ENCODE measurements at places on chromosomes 11 and 22.

GRCh38 chr11:36026315-36026968 lies 82.6 kb downstream of the LDLRAD3 start:
- no peak for DNase-seq

GRCh38 chr11:40204228-40204627 lies 1255.2 kb downstream of the LRRC4C start:
- DNase-seq: no peak

DNA sequence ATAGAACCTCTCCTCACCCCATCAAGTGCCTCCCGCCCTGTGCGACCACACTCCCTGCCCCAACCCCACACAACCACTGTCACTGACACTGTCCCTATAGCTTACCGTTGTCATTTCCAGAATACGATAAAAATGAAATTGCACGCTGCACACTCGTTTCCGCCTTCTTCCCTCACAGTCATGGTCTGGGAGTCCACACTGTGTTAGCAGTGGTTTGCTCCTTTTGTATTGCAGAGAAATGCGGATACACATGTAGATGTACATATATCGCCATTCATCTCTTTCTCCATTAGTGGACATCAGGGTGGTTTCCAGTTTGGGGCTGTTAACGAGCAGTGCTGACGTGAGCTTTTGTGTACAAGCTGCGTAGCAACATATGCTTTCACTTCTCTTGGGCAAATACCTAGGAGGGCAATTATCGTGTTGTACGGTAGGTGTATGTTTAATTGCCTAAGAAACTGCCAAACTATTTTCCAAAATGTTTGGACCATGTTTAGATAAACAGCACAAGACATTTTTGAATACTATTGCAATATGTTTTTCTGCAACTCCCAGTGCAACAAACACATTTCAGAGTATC lies 59.2 kb upstream of the CD5 start:
- DNase-seq: no peak

GRCh38 chr11:6025056-6025455 lies 5.5 kb downstream of the OR56A1 start:
- DNase-seq: no peak

DNA sequence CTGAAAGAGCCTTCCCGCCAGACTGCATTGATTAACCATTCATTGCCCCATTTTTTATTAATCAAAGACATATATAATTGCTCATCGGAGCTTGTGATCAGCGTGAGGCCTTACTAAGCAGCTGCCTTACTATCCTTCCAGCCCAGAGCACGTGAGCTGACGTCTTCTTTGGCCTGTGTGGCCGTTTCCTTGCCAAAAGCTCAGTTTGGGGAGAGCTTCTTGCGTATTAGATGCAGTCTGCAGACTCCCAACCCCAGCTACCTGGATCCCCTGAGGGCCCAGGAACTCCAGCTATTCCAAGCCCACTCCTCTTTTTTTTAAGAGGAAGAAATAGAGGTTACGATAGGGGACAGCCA lies 784 bp upstream of the SLC43A3 start:
- no peak for DNase-seq

Data from SJSA1 (cell line).